NCI-H524 treated with DMSO at 0.1 percent for 48 hours (cell line): ENCODE measurements at places on chromosomes 11 and 22.
A peak's percentile ranks its signal among the peaks of the same experiment; 100 is the strongest.

DNA sequence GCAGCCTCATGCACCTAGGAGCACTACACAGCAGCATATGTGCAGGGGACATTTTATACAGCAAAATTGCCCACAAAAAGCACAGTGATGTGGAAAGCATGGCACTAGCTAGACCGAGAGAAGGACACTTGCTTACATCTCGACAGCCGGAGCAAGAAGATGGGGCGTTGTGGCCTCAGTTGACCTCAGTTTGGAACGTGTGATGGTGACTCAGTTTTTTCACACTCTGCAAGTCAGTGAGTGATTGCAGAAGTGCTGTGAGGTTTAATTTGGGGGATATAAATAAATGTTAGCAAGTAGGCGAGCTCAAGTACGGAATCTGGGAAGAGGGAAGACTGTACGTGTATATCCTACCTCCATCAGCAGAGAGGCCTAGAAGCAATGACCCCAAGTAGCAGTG, 23.3 kb downstream of the LRP5 start:
- DNase-seq, result no peak

DNA sequence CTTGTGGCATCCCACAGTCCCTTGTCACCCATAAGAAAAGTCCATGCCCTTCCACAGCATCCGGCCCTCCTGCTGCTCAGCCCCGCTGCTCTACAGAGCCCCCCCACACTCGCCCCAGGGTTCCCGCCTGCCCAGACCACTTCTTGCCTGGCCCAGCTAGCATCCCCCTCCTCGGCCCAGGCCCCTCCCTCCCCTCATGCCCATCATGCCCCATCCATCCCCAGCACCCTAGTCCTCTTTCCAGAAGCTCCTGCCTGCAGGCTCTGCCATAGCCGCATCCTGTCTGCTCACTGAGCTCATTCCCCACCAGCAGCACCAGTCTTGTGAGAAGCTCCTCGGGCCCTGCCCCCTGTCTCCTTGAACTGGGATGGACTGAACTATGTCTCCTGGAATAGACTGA, 54.4 kb downstream of the LINC01488 start:
- no peak for DNase-seq

DNA sequence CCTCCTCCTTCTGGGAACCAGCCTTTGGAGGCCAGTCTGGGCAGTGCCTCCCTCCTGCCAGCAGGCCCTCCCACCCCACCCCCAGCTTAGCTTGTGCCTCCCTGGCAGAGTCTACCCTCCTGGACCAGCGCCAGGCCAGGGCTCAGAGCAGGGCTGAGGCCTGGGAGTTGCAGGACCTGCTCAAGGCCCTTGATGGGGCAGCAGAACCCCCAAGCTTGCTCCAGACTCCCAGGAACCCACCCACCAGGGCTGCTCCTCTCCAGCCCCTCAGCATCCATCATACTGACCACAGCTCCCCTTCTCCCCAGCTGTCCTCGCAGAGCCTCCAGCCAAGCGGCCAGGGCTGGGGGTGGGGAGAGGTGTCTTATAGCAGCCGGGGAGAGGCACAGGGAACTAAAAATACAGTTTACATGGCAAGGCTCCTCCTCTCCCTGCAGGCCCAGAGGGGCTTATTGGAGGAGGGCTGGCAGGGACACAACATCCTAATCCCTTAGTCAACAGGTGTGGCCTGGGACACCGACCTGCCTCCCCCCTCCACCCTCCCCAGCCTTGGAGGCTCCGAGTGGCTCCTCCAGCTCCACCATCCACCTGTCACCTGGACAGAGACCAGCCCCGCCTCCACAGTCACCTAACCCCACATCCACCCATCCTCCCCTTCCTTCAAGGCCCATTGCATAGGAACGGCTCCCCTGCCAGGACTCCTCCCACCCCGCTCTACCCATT, 5.2 kb upstream of the MB start:
- DNase-seq, result peak; percentile 28

DNA sequence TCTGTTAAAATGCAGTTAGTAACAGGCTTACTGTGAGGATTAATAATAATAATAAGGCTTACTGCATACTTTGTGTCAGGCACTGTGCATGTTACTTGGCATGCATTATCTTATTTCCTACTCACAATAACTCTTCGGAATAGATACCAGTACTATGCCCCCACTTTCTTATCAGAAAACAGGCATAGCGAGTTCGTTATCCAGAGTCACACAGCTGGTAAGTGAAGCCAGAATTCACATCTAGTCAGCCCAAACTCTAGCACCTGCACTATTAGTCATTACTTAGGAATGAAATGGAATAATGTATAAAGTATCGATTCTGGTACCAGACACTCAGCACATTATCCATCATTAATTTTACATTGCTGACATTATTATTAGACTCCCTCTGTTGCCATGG, 155.7 kb upstream of the BLID start:
- DNase-seq, result no peak

DNA sequence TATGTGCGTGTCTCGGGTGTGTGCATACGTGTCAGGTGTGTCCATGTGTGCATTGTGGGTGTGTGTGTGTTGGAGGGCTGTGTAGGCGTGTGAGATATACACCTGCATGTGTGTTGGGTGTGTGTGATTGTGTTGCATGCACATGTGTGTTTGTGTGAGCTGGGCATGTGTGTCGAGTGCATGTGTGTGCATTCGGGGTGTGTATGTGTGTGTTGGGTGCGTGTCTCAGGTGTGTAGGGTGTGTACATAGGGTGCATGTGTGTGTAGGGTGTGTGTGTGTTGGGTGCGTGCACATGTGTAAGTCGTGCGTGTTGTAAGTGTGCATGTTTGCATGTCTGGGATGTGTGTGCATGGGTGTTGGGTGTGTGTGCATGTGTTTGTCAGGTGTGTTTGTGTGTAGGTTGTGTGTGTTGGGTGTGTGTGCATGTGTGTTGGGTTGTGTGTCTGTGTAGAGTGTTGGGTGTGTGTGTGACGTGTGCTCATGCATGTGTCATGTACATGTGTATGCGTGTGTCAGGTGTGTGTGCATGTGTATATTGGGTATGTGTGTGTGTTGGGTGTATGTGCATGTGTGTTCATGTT, 4.1 kb downstream of the MUC6 start:
- no peak for DNase-seq

GRCh38 chr22:33722816-33723215, 197.5 kb downstream of the LARGE1 start:
- no peak for DNase-seq

DNA sequence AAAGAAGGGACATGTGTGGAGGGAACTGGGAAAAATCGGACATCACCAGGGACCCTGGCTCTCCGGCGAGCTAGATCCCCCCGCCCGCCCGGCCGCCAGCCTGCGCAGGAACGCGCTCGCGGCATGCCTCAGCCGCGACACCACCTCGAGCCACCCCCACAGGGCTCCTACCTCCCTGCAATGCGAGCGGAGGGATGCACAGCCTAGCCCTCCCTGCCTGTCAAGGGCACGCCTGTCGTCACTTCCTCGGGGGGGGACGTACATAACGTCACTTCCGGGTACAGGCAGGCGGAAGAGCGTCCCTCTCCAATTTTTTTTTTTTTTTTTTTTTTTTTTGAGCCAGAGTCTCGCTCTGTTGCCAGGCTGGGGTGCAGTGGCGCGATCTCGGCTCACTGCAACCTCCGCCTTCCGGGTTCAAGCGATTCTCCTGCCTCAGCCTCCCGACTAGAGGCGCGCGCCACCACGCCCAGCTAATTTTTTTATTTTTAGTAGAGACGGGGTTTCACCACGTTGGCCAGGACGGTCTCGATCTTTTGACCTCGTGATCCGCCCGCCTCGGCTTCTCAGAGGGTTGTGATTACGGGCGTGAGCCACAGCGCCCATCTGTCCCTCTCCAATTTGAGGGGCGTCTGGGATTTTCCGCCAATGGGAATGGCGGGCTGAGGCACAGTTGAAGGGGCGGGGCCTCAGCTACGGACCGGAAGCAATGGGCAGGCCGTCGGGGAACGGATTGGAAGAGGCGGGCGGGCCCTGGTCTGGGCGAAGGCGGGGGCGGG, at the start of gene TXN2:
Gene TXN2 (minus strand): TSS at position 248 of the 776 bp plus-strand sequence. CDS start 803 bp downstream, outside the sequence.
- DNase-seq, result peak; percentile 83

DNA sequence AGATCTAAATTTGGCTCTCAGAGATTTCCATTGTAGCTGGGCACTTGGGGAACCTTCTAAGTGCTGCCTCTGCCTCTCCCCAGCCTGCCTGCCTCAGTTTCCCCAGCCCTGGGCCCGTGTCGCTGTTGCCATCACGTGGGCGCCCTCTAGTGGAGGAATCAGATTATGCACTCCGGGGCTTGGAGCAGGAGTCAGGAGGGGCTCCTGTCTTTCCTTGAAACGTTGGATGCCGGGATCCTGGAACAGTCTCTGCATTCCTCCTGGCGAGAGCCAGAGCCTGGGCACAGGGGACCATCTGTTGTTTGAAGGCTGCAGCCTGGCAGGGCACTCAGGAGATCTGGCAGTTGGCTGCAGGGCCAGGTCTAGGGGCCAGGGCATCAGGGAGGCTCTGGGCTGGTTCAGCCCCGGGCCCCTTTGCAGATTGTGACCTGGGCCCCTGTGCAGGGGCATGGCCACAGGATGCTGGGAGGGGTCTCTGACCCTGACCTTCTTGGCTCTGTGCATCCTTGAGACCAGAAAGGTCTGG, 71.6 kb downstream of the LRP5 start:
- no peak for DNase-seq

- no peak for DNase-seq
These were observed 818.9 kb downstream of the BRD1 start for GRCh38 chr22:49008682-49009235.

DNA sequence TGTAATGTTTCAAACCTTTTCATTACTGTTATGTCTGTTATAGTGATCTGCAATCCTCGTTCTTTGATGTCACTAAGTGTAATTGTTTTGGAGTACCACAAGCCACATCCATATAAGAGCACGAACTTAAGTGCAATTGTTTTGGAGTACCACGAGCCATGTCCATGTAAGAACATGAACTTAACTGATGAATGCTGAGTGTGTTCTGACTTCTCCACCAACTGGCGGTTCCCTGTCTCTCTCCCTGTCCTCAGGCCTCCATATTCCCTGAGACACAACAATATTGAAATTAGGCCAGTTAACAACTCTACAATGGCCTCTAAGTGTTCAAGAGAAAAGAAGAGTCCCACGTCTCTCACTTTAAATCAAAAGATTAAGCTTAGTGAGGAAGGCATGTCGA, 23.5 kb downstream of the TESMIN start:
- no peak for DNase-seq

- no peak for DNase-seq
These were observed 7.0 kb upstream of the KCNE3 start for GRCh38 chr11:74474316-74474715.

DNA sequence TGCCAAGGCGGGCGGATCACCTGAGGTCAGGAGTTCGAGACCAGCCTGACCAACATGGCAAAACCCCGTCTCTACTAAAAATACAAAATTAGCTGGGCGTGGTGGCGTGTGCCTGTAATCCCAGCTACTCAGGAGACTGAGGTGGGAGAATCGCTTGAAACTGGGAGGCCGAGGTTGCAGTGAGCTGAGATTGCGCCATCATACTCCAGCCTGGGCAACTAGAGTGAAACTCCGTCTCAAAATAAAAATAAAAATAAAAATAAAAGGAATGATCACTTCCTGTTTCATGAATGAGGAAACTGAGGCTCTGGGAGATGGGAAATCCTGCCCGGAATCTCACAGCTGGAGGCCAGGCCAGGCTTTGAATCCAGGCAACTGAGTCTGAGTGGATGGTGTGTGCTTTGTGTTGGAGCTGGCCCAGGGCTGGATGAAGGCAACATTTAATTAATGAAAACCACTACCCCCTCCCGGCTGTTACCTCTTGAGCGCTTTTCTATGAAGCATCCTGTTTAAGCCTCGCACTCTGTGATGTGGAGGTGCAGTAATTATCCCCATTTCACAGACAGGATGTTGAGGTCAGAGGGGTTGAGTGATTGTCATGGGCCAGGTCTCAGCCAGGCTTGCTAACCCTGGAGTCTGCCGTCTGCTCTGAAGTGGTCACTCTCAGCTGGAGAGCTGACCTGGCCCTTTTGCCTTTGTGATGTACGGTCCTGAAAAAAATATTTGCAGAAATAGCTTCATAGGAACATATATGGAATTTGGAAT, 27.8 kb downstream of the LRP5 start:
- no peak for DNase-seq

- no peak for DNase-seq
These were observed 603 bp downstream of the ESRRA start for GRCh38 chr11:64305691-64306562.

GRCh38 chr22:27835446-27835845, 33.9 kb upstream of the MN1 start:
- no peak for DNase-seq

DNA sequence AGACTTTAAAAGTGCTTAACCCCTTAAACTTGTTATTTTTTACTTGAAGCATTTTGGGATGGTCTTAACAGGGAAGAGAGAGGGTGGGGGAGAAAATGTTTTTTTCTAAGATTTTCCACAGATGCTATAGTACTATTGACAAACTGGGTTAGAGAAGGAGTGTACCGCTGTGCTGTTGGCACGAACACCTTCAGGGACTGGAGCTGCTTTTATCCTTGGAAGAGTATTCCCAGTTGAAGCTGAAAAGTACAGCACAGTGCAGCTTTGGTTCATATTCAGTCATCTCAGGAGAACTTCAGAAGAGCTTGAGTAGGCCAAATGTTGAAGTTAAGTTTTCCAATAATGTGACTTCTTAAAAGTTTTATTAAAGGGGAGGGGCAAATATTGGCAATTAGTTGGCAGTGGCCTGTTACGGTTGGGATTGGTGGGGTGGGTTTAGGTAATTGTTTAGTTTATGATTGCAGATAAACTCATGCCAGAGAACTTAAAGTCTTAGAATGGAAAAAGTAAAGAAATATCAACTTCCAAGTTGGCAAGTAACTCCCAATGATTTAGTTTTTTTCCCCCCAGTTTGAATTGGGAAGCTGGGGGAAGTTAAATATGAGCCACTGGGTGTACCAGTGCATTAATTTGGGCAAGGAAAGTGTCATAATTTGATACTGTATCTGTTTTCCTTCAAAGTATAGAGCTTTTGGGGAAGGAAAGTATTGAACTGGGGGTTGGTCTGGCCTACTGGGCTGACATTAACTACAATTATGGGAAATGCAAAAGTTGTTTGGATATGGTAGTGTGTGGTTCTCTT, 2.8 kb downstream of the MALAT1 start:
- no peak for DNase-seq

- DNase-seq, result no peak
These were observed 34.3 kb downstream of the GUCY1A2 start for GRCh38 chr11:106983991-106984390.

GRCh38 chr22:50526834-50527801, 1.7 kb upstream of the SCO2 start:
- DNase-seq, result no peak

- DNase-seq, result no peak
These were observed 30.7 kb upstream of the USP47 start for GRCh38 chr11:11810764-11811726.

DNA sequence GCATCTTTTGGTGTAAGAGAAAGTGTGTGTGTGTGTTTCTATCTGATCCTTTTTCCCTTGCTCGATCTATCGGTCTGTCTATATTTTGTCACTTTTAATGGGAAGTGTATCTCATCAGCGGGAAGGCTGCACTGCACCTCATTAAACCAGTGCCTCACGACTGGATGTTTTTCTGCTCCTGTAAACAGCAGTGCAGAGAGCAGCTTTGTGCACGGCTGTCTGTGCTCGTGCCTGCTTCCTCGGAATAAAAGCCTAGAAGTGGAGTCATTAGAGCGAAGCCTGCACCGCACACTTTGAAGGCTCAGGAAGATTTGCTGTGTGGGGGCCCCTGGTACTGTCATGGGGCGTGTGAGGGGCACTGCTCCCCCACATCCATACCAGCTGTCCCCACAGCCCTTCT, 27.0 kb upstream of the PARVG start:
- no peak for DNase-seq

GRCh38 chr22:33219648-33220384, 161.6 kb upstream of the SYN3 start:
- DNase-seq, result no peak
